ENCODE measurements at places on chromosomes 6 and 20. TPM values are rescaled to one million over a fixed set of nuclear protein-coding genes. Genes with fewer than 3 reads are reported as not detected.

DNA sequence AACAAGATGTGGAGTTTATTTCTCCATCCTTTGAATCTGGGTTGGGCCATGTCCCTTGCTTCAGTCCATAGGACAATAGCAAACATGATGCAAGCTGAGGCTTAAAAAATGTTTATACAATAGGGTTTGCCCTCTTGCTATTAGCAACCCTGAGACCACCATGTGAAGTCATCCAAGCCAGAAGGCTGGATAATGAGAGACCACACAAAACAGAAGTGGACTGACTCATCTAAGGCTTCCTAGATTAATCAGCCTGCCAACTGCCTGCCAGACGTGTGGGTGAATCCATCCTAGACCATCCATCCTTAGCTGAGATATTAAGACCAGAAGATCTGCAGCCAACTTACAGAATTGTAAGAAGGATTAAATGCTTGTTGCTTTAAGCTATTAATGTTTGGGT is 38.1 kb upstream of the ISM1 start:
- no peak for DNase-seq

DNA sequence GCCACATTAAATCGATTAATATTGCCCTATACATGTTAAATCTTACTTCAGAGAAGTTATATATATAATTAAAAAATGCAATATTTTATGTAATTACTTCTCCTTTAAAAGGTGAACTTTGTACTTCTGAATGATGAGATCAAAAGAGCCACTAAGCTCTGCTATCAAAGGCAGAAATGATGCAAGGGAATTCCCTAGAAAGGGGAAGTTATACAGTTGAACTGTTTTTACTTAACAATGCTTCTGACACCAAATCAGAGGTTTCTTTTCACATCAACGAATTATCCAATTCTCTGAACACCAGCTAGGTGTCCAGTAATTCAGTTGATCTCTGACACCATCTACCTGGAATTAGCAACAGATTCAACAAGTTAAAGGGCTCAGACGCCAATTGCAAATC is 319.9 kb upstream of the TSHZ2 start:
- no peak for DNase-seq

THBS2 gene
- 0.14 TPM for polyA plus RNA-seq

DUSP15 gene
- polyA plus RNA-seq = not detected

CRISP3 gene
- polyA plus RNA-seq = not detected

GRCh38 chr6:7976485-7977056 is 66.0 kb upstream of the TXNDC5 start:
- no peak for DNase-seq

- no peak for DNase-seq
Measured at GRCh38 chr20:8368670-8369069, 236.6 kb downstream of the PLCB1 start.

DNA sequence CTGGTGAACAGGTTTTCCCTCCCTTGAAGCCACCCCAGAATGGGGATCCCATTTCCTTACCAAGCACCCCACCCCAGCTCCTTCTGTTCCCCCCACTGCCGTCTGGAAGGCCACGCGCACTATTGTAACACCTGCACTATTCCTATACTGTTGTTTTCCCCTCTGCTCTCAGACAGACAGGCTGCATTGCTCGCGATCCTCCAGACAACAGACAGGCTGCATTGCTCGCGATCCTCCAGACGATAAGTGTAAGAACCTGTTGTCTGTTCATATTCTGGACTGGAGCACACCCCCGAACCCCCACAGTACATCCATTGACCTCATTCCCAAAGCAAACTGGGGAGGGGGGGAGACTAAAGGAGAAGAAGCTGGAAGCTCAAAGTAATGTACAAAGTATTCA is 72.7 kb downstream of the LY86 start:
- DNase-seq = no peak

DNA sequence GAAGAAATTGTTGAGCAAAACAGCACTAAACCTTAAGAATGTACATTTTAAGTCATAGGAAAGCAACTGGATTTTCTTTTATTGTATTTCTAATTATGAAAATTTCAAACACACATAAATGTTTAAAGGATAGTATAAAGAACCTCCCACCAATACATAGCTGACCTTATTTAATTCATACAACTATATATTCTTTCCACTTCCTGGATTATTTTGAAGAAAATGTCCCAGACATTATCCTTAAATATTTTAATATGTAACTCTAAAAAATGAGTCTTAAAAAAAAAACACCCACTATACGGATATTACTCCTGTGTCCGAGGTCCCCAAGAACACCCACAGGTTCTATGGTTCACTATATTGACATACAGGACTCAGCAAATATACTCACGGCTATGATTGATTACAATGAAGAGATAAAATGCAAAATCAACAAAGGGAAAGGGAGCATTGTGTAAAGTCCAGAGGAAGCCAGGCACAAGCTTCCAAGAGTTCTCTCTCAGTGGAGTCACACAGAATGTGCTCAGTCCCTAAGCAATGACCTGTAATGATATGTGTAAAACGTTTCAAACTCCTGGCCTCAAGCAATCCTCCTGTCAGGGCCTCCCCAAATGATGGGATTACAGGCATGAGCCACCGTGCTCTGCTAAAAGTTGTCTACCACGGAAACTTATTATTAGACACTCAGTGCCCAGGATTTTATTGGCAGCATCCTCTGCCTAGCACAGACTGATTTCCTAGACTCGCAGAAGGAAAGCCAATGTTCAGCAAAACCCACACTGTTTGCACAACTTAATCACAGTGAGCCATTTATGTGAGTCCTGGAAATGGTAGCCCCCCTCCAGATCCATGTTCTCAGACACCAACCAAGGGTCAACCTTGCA is 23.2 kb downstream of the GLYATL3 start:
- no peak for DNase-seq

- DNase-seq = no peak
Measured at GRCh38 chr20:9225879-9226278, 157.0 kb downstream of the PLCB4 start.

DNA sequence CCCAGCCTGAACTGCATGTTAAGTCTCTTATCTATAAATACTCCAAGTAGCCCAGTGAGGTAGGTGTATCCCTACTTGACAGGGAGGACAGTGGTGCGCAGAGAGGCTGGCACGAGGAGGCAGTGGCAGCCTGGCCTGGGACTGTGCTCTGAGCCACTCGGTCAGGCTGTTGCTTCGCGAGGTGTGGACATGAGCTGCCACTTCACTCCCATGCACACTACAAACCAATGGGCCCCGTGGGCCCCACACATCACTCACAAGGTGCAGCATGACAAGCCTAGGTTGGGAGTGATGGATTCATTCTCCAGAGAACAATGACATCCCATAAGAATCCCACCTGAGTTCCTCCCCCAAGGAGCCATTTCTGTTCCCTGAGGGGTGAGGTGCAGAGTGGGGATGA is 54.9 kb downstream of the TMEM242 start:
- no peak for DNase-seq

GRCh38 chr6:18142591-18142861 is 12.4 kb downstream of the TPMT start:
- no peak for DNase-seq

C6orf15 gene
- not detected for polyA plus RNA-seq

GRCh38 chr6:168377484-168377855 is 57.9 kb upstream of the DACT2 start:
- DNase-seq = no peak

DNA sequence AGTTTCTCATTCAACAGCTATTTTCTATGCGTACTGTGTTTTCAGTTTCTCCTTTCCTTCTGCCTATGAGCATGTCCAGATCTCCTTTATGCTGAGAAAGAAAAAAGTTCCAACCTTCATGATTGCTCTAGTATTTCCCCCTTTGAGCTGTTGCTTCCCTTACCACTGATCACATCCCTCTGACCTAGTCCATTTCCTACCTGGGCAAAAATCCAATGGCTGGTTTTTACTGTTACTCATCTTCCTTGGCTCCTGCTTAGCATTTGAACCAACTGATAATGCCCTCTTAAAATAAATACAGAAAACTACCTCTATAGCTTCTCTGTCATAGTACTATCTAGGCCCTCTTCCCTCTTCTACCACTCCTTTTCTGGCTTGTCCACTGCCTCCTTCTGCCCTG is 6.0 kb downstream of the RFX6 start:
- no peak for DNase-seq

VGLL2 gene
- not detected for polyA plus RNA-seq

GRCh38 chr20:57699395-57699794 is 10.4 kb downstream of the PMEPA1 start:
- DNase-seq = no peak

CYP39A1 gene
- polyA plus RNA-seq = not detected

CDSN gene
- polyA plus RNA-seq = not detected

- no peak for DNase-seq
Measured at GRCh38 chr6:31557443-31558317, 10.3 kb downstream of the NFKBIL1 start.

TCF21 gene
- not detected for polyA plus RNA-seq

- no peak for DNase-seq
Measured at GRCh38 chr6:162055365-162055764, 672.2 kb downstream of the PRKN start.

- DNase-seq = no peak
Measured at GRCh38 chr20:48681873-48682426, 145.8 kb downstream of the PREX1 start.

- DNase-seq = no peak
Measured at GRCh38 chr6:155483858-155484257, 28.2 kb upstream of the NOX3 start.

GRCh38 chr6:137402143-137402680 is 92.0 kb downstream of the OLIG3 start:
- no peak for DNase-seq

OOEP gene
- 1.1 TPM for polyA plus RNA-seq

DNA sequence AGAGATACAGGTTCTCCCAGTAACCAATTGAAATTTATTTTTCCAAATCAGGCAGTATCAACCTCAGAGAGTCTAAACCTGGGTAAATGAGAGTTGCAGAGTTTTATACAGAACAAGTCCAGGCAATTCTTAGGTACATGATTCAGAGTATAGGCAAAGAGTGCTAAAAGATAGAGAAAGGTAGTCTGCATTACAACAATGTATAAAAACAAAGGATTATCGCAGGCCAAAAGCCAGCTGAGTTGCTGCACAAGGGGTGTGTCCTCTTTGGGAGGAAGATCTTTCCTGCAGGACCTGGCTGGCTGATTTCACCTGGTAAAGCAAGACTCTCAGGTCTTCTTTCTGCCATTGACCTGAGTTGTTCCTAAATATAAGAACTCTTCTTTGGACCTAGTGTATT is 48.9 kb upstream of the ECHDC1 start:
- no peak for DNase-seq

DEFB124 gene
- polyA plus RNA-seq = not detected

- DNase-seq = no peak
Measured at GRCh38 chr6:123467392-123467791, 169.4 kb downstream of the TRDN start.

DEF6 gene
- polyA plus RNA-seq = 171 TPM

GRCh38 chr6:6689400-6690143 is 101.1 kb downstream of the LY86 start:
- DNase-seq = no peak

SIRPA gene
- not detected for polyA plus RNA-seq

TMEM74B gene
- not detected for polyA plus RNA-seq

SLC52A3 gene
- not detected for polyA plus RNA-seq

DNA sequence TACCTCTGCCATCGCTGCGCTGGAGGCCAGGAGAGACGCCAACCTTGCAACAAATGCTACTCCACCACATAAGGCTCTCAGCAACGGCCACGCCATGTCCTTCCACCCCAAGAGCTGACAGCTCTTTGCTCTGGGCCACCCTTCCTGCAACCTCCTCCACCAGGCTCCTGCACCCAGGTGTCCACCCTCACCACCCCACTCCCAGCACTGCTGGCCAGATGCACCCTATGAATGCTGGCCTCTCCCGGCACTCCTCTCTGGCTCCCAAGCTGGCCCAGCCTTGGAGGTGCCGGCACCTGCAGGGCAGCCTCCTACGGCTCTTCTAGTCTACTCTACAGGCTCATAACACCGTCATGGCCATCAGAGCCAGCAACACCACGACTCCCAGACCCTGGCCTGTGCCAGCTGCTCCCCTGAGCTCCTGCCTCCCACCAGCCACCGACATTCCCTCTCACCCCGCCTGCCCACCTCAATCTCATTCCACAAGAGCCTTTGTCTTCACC is 11.2 kb downstream of the TAF4 start:
- DNase-seq = no peak

WFDC10B gene
- polyA plus RNA-seq = not detected

- DNase-seq = no peak
Measured at GRCh38 chr20:33522256-33522820, 32.4 kb downstream of the CBFA2T2 start.

DNA sequence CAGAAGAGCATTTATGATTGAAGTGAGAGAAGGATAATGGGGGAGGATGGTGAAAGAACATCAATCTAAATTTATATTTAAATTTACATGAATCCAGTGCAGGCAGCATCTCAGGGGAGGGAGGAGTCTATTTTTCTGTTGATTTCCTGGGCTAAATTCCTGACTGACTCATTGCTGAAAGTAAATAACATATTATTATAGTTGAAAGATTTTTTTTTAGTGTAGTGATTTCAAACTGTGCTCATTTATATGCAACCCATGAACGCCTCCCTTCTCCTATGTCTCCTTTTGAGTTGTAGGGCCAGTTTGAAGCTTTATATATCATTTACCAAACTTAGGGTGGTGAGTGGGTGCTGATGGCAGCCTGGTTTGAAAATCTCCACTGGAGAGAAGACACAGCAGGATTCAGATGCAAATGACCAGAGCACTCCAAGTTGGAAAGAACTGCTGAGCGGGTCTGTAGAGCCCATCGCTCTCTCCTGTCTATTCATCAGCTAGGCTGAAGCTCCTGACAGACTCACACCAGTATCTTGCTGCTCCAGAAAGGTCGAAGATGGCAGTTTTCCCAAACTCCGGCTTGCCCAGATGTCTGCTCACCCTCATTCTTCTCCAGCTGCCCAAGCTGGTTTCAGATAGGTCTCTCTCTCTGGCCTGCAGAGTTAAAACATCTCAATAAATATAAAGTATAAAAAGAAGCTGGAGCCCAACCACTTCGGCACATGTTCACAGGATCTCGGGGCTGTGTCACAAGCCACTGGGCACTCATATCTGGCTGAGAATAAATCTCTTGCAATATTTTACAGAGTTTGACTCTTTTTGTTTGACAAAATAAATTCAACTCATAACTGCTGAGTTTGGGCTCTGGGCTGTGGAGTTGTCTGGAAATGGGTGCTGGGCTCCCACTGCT is 18.3 kb downstream of the BTN2A1 start:
- no peak for DNase-seq

CNKSR3 gene
- polyA plus RNA-seq = not detected

- DNase-seq = peak; percentile 74
Measured at GRCh38 chr20:63102721-63103375, 96.1 kb upstream of the BHLHE23 start.
